Fibroblast of skin of back (primary cell): ENCODE measurements at places on chromosomes 12 and 14.
A peak's percentile ranks its signal among the peaks of the same experiment; 100 is the strongest.

- DNase-seq: no peak
Measured at GRCh38 chr12:54522243-54522642, 24.7 kb downstream of the NCKAP1L start.

GRCh38 chr14:64035143-64035542 lies 182.3 kb downstream of the SYNE2 start:
- DNase-seq: peak; percentile 56

DNA sequence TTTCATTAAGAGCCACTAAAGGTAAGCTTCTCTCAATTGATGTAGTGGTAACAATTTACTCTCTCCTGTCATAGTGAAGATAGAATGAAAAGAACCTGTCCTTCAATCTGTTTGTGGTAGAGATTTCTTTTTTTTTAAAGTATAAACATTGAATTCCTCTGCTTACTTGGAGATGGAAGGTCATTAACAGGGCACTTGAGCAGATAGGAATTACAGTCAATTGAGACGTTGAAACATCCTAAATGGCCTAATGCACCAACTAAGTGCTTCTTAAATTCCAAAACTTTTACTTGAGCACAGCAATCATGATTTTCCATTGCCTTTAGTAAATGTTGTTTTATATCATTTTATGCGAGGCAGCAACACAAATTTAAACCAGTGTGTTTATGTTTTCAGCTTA lies 241.4 kb downstream of the FOXG1 start:
- DNase-seq: no peak

GRCh38 chr14:98957211-98958047 lies 314.6 kb downstream of the BCL11B start:
- DNase-seq: peak; percentile 67

DNA sequence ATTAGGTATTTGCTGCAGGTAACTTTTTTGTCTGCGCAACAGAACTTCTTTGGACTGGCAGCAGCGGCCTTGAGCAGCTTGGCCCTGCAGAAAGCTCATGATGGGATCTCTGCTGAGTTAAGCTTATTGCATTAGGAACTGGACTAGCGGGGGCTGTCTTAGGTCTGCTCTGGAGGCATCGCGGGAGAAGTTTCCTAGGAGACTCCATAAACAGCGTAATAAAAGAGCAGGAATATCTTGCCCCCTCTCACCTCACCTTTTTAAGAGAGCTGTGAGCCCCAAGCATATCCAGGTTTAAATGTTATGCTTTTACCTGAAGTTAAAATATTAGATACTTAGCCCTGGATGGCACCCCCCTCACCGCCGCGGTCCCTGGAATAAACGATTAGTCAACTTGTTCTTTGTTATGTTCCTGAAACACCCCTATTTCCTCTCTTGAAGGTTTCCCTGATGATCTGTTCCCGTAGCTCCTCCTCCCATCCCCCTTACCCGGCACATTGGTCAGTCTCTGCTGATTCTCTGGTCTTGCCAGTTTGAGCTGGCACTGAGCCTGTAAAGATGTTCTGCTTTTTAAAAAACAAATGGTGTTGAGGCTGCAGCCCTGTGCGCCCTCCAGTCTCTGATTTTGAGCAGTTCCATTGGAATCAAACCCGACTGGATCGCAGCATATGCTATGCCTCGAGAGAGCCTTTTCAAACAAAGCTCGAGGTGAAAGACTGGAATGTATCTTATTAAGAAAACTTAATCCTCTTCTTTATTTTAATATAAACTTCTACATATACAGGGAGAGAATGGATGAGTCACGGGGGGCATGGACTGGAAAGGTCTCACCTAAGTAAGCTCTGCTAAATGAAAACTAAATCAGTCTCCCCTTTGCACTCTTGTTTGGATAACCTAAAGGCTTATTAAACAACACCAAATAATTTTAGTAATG lies 1.9 kb downstream of the MLXIP start:
- peak; percentile 72 for DNase-seq

DNA sequence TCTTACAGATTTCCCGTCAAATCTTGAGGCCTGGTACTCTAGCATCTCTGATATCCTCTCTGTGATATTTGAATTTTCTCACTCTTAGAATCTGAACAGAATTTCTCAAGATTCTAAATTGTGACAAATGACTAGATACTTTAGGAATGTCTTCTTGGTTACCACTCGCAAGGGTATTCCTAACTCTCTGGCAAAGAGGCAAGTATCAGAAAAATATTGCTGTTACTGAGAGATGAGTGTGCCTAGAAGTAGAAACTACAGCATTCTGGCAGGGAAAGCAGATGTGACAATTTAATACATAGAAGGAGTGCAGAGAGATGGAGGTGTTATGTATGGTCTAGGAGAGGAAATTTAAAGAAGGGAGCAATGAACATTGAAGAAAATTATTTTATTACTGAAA lies 467.8 kb downstream of the LRIG3 start:
- DNase-seq: peak; percentile 77

GRCh38 chr12:54708826-54709225 lies 60.7 kb upstream of the DCD start:
- no peak for DNase-seq

DNA sequence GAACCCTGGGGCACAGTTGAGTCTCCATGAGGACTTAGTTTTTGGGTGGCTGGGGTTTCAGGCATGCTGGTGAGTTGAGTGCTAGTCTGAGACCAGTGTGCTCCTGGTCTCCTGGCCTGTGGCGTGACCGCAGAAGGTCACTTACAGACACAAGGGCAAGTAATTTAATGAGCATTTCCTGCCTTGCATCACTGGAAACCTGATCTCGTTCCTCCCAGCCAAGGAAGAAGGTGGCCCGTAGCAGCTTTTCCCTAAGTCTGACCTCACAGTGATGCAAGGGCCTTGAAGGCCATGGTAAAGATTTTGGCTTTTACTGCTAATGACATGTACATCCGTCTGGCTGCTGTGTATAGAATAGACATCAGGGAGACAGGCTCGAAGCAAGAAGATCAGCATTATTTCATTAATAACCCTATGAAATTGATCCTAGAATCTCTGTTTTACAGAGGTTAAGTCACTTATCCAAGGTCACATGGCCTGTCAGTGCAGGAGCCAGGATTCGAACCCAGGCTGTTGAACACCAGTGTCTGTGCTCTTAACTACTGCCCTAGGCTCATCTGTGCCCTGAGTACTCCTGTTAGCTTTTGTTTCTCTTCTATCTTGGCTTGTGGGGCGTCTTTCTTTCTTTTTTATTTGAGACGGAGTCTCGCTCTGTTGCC lies 4.6 kb downstream of the TMEM120B start:
- peak; percentile 72 for DNase-seq

- DNase-seq: peak; percentile 39
Measured at GRCh38 chr12:54304187-54304810, 3.5 kb upstream of the NFE2 start.

GRCh38 chr12:1827826-1828805 lies 7.8 kb downstream of the LRTM2 start:
- no peak for DNase-seq

GRCh38 chr12:98341732-98342131 lies 173.7 kb upstream of the TMPO start:
- DNase-seq: no peak

- no peak for DNase-seq
Measured at GRCh38 chr12:2258025-2258424, 205.2 kb downstream of the CACNA1C start.

- DNase-seq: peak; percentile 91
Measured at GRCh38 chr12:64006211-64006825, 161.8 kb downstream of the SRGAP1 start.

- DNase-seq: peak; percentile 50
Measured at GRCh38 chr14:56122301-56122700, 4.1 kb downstream of the PELI2 start.

- no peak for DNase-seq
Measured at GRCh38 chr12:76890151-76891143, 11.6 kb upstream of the CSRP2 start.

- no peak for DNase-seq
Measured at GRCh38 chr12:117052386-117053049, 46.7 kb downstream of the TESC start.

GRCh38 chr14:101929946-101930345 lies 34.4 kb upstream of the DYNC1H1 start:
- DNase-seq: no peak

GRCh38 chr12:12902036-12902435 lies 10.7 kb downstream of the GPRC5A start:
- peak; percentile 52 for DNase-seq
